ENCODE measurements at places on chromosomes 1 and 21.
A peak's percentile ranks its signal among the peaks of the same experiment; 100 is the strongest.

DNA sequence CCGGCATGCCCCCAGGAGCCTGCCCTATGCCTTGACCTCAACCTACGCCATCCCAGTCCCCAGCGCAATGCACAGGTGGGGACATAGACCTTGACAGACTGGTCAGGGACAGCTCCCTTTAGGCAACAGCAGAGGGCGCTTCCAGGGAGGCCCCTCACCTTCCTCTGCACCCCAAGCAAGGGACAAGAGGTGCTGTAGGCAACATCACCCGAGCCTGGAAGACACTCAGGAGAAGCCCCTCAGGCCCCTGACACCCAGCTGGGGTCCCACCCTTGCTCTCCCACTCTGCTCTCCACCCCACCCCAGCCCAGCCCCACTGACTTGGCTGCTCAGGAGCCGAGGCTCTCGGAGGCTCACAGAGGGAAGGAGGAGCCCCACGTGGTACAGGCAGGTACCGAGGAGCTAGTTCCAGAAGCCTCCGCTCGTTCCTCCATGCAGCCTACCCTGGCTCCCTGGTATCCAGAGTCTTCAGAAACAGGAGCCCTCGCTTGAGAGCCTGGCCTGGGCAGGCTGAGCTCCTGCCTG lies 2.4 kb upstream of the WNT3A start:
- DNase-seq = no peak

DNA sequence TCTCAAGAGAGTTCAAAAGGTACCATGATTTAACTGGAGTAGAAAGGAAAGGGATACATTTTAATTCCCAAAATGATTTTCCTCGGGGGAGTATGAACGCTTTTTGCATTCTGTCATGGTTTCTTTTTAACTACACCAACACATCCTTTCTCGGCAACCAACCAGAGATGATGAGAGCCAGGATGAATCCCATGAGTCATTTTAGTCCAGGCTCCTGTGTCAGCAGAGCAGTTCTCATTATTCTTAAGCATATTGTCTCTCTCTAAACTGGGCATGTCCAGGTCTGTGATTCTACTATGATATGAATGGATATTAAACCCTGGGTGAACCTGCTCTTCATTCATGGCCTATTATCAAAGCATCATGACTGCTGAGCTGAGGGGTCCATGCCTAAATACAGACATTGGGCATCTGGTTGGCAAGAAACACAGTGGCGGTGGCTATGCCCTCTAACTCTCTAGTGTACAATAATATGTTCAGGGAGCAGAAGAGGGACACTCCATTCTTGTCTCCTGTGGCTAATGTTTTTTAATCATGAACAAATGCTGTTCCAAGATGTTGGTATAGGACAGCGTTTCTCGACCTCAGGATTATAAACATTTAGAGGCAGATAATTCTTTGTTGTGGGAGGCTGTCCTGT lies 124.3 kb upstream of the ESRRG start:
- no peak for DNase-seq

DNA sequence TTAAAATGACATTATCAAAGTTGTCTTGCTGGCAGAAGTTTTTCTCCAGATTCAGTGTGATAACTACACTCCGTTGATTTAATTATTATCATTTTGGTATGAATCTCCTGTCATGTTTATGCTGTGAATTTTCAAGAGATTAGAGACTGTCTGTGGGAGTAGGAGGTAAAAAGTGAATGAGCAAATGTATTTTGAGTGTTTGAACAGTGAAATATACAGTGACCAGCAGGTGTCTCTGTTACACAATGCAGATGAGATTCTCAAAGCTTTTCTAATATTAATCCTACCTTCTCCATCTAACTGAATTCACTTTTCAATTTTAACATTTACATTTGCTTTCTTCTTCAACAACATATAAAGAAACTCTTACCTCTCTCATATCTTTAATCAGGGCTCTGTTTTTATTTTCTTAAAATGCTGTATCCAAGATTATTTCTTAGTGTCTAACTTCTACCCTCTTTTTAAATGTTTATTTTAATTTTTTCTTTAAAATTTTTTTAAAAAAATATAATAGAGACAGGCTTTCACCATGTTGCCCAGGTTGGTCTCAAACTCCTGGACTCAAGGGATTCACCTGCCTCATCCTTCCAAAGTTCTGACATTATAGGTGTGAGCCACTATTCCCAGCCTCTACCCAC lies 20.9 kb upstream of the HSPA13 start:
- DNase-seq = peak; percentile 4

GRCh38 chr1:66452982-66453381 lies 81.0 kb upstream of the SGIP1 start:
- DNase-seq = no peak

DNA sequence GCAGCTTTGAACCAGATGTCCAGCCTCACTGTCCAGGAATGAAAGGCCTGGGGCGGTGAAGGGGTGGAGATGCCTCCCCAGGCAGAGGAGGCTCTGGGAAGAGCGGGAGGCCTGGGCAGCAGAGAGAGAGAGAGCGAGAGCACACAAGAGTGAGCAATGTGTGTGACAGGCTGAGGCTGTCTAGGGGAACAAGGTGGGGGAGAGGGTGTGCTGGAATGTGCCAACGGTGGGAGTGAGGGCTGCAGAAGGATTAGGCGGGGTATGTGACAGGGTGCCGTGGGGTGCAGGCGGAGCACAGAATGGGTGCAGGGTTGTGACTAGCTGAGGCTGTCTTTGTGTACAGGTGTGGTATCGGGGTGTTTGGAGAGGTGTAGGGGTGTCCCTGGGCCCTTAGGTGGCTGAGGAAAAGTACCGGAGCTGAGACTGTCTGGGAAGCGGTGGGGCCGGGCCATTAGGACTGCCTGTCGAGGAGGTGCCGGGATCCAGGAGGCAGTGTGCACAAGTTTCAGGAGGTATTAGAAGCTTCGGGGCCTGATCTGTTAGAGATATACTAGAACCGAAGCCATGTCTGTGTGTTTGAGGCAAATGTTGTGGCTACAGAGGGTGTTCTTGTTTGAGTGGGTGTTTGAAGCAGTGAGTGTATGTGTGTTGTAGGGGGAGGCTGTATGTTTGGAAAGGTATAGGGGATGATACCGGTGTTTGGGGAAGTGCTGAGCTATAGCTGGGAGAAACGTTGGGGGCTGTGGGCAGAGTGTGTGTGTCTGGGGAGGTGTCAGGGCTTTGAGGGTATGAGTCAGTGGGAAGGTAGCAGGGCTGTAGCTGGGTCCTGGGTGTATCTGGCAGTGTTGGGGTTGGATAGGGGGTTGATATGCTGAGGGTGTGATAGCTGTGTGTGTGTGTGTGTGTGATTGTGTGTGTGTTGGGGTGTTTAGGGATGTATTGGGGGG lies 9.1 kb downstream of the AHDC1 start:
- DNase-seq = no peak

GRCh38 chr1:184443624-184444023 lies 56.8 kb downstream of the C1orf21 start:
- no peak for DNase-seq

DNA sequence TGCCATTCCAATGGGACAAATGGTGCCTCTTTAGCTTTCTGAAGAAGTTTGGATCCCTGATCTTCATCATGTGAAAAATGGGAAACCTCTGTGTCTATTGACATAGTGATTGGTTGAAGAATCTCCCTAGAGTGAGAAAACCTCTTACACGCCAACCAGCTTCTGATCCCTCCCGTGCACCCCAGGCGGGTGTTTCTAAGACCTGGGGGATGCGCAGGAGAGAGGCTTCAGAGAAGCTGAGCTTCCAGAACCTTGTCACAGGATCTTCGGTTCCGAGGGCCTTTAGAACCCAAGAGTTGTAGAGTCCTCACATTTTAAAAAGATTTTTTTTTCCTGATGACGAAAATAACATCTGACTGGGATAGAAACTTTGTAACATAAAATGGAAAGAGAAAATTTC lies 11.3 kb downstream of the PODN start:
- DNase-seq = no peak

DNA sequence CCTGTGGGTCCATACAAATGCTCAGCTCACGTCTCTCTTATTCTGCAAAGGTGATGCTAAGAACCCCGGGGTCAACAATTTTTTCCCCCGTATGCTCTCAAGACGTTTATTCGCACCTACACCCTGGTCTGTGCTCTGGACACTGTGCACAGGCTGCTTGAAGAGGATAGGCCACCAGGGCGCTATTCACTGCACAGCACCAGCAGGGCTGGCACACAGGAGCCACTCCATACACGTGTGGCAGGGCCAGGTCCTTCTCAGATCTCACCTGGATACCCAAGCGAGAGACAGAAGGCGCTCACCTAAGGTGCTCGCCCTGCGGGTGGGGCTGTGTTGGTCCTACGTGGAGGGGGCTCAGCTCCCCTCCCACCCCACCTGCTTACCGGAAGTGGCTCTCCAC lies 16.7 kb downstream of the TMEM63A start:
- no peak for DNase-seq

- no peak for DNase-seq
Measured at GRCh38 chr1:218494449-218494852, 149.3 kb downstream of the TGFB2 start.

DNA sequence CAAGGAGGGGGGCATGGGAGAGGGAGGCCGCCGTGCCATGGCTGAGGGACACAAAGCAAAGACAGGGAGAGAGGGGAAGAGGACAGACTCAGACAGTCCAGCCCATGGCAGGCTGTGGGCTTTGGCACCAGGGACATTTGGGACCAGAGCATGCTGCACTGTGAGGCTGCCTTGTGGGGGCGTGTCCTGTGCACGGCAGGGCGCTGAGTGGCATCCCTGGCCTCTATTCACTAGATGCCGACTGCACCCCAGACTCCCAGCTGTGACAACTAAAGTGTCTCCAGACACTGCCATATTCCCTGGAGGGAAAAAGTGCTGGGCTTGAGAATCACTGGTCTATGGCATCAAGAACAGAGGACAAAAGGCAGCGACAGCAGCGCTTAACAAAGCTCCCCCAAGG lies 18.6 kb upstream of the PRDM15 start:
- DNase-seq = no peak

DNA sequence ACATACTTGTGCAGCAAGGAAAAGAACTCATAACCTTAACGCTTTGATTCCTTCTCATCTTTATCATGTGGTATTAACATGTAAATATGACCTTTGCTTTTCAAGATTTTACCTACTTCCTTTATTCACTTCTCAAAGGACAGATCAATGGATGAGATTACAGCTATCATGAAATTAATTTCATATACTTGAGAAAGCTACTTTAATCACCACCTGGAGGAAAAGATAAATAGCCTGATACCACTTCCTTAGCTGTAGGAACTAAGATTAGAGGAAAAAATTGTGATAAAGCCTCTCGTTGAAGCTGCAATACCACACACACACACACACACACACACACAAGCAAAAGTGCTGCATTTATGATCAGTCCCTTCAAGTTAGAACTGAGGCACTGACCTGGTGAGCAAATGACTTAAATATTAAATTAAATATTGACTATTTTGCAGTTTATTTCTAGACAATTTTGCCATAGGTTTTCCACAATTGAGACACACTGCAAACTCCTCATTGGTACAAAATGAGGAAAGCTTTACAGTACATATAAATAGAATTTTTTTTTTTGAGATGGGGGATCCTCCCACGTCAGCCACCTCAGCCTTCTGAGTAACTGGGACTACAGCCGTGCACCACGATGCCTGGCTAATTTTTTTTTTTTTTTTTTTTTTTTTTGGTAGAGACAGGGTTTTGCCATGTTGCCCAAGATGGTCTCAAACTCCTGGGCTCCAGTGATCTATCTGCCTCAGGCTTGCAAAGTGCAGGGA lies 27.2 kb upstream of the DMRTB1 start:
- no peak for DNase-seq

DNA sequence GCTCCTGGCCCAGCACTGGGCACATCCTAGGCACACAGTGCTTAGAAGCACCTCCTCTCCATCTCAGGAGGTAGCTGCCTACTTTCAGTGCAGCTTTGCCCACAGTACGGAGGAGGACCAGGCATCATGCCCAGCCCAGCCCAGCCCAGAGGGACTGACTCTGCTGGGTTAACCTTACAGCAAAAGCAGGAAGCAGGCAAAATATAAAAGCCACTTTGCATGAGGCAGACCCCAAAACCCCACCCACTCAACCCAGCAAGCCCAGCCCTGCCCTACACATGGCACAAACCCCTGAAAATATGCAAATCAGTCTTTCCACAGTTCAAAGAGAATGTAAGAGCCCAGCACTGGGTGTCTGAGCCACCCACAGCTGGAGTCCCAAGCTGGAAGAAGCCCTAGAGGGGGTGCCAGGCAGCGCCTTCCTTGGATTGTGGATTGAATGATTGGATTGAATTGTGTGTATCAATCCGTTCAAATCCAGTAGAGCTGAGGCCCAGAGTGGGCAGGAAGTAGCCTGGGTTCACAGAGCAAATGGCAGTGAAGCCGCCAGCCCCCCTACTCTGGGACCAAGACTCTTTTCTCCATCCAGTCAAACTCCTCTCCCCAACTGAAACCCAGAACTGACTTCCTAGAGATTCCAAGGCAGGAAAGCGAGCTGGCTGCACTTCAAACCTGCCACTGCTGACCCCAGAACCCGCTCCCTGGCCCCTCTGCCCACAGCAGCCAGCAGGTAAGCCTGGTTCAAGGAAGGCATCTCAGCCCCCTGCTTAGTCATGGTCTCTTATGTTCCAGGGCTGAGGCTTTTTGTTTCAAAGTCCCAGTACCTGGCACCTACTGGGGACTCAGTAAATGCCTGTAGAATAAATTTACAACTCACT lies 117.7 kb downstream of the LACTBL1 start:
- DNase-seq = no peak

DNA sequence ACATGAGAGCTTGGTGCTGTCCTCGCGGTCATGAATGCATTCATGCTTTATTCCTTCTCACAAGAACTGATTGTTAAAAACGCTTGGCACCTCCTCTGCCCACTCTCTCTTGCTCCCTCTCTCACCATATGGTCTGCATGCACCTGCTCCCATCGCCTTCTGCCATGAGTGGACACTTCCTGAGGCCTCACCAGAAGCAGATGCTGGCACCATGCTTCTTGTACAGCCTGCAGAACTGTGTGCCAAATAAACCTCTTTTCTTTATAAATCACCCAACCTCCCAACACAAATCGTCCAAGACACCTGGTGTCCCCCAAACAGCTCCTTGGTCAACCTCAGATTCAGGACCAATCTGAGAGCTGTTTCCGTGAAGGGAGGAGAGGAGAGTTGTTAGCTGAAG lies 43.3 kb upstream of the PCBP3 start:
- no peak for DNase-seq

GRCh38 chr1:167442854-167443565 lies 75.3 kb downstream of the CD247 start:
- no peak for DNase-seq
